Esophagus squamous epithelium (tissue), 5 donors: ENCODE measurements at places on chromosomes 11 and 22.

GRCh38 chr11:128547946-128548648 lies 39.3 kb downstream of the ETS1 start:
- DNase-seq = no peak

- no peak for DNase-seq
Measured at GRCh38 chr11:131422496-131422895, 52.1 kb downstream of the NTM start.

DNA sequence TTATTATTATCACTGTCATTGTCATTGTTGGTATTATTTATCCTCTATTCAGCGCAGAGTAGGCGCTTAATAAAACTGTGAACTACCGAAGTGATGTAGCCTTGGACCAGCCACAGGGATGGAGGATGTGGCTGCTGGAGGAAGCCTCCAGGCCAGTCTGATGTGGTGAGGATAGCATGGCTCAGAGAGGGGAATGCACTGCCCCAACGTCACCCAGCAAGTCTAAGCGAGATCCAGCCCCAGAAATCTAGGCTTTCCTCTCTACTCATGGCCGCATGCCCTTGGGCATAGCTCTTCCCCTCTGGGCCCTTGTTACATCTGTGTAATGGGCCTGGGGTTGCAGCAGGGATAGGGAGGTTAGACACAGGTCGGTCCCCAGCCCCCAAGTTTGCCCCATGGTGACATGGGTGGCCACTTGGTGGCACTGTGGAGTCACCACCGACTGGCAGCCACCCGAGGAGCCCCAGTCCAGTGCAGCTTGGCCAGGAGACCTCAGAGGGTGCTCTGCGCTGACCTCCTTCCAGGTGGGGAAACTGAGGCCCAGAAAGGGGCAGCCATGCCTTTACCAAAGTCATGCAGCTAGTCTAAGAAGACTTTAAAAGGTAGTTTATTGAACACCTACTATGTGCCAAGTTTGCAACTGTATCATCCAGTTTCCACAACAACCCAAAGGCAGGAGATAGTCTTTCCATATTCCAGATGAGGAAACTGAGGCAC lies 395.7 kb downstream of the MN1 start:
- no peak for DNase-seq

- DNase-seq = no peak
Measured at GRCh38 chr11:36074941-36075431, 131.1 kb downstream of the LDLRAD3 start.

GRCh38 chr22:35124691-35125219 lies 58.8 kb downstream of the ISX start:
- DNase-seq = no peak

DNA sequence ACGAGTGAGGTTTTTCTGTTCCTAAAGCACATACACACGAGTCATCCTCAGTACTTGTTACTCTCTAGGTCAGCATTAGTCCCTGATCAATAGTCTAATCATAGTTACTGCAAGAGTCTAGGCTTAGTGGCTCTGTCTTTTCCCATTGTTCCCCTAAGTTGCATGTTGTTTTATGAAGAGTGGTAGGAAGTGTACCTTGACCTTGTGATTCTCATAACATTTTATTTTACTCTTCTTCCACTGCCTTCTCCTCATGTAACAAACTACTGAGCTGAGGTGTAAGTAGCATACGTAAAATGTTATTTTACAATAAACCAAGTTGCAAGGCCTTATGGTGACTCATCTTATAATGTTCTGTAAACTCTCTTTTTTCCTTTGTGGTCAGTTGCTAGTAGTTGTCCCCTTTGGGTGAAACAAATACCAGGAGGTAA lies 15.0 kb downstream of the METTL15 start:
- no peak for DNase-seq

DNA sequence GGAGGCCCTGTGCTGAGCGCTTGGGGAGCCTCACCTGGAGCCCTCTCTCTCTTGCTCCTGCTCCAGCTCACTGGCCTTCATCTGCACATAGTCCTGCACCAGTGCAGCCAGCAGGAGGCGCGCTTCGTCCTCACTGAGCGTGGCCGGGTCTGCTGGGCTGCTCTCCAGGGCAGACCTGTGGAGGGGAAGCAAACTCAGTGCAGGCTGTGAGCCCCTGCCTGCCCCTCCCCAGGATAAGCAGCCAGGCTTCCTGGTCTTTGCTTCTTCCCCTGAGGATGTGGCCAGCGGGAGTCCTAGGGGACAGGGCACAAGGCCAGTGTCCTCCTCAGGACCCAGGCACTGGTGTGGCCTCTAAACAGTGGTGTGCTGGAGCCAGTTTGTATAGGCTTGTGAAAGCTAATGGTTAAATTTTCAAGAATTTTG lies 2.2 kb downstream of the CALCA start:
- DNase-seq = no peak

GRCh38 chr11:68266121-68266891 lies 5.5 kb downstream of the C11orf24 start:
- DNase-seq = no peak

DNA sequence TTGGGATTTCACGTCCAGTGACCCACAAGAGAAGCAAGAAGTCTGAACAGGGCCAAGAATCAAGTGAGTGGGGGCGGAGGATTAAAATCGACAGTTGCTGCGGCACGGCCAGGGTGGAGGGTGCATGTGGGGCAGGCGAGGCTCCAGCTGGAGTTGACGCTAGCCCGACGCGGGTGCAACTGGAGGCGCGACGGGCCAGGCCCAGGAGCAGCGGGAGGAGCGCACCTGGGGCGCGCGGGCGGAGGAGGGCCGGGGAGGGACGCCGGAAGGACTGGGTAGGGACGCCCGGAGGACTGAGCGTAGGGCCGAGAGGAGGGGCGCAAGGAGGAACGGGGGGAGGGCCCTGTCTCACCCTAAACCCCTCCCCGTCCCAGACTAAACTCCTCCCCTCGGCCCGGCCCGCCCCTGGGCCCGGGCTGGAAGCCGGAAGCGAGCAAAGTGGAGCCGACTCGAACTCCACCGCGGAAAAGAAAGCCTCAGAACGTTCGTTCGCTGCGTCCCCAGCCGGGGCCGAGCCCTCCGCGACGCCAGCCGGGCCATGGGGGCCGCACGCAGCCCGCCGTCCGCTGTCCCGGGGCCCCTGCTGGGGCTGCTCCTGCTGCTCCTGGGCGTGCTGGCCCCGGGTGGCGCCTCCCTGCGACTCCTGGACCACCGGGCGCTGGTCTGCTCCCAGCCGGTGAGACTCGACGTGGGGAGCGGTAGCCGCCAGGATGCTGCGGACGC lies at the start of gene IL17RA:
Gene IL17RA, plus strand, starts transcription at position 447 of the 723 bp plus-strand sequence. Its CDS starts 92 bp downstream, at position 539.
- peak; percentile 58 for DNase-seq

- DNase-seq = no peak
Measured at GRCh38 chr11:63843041-63843440, 4.1 kb downstream of the MARK2 start.

DNA sequence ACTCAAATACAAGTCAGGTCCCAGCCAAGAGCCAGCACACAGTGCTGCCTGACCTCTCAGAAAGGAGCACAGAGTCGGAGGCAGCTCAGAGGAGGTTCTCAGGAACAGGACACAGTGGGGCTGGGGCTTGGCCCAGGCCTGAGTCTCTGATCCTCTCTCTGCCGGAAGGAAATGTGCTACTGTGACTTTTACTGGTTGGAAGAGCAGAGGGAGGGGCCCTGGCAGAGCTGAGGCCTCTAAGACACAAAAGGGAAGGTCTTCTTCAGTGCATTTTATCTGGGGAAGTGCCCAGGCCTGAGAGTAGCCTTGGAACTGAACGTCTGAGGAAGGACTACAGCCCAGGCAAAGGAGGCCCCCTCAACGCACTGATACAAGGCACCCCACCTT lies 16.2 kb upstream of the CASTOR1 start:
- no peak for DNase-seq

- no peak for DNase-seq
Measured at GRCh38 chr11:132576706-132577105, 955.6 kb downstream of the OPCML start.

- no peak for DNase-seq
Measured at GRCh38 chr11:1753229-1753928, 3.0 kb upstream of the IFITM10 start.

- DNase-seq = no peak
Measured at GRCh38 chr11:37468344-37468743, 870.3 kb upstream of the RAG2 start.

GRCh38 chr11:9656864-9657263 lies 7.0 kb upstream of the SWAP70 start:
- DNase-seq = no peak

GRCh38 chr22:49824185-49824925 lies 3.3 kb downstream of the BRD1 start:
- DNase-seq = no peak

DNA sequence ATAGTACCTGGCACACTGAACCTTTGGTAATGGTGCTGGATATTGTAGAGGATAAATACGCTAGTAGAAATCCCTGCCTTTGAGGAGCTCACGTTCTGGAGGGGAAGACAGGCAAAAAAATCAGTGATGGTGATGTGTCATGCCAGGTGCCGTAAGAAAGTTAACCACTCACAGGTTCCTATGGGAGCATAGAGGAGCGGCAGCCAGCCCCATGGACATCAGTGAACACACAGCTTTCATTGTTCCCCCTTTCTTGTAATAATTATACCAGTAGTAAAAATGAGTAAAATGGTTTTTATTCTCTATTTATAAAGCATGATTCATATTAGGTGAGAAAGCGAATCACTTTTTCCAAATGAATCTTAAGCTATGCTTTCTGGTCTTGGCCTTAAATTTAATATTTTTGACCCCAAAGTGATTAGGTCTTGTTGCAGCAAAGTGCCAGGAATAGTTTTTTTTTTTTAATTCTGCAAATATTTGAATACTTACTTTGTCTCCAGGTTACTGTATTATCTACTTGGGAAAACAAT lies 57.9 kb downstream of the UVRAG start:
- no peak for DNase-seq

GRCh38 chr11:18715476-18715875 lies 10.5 kb downstream of the IGSF22 start:
- no peak for DNase-seq

DNA sequence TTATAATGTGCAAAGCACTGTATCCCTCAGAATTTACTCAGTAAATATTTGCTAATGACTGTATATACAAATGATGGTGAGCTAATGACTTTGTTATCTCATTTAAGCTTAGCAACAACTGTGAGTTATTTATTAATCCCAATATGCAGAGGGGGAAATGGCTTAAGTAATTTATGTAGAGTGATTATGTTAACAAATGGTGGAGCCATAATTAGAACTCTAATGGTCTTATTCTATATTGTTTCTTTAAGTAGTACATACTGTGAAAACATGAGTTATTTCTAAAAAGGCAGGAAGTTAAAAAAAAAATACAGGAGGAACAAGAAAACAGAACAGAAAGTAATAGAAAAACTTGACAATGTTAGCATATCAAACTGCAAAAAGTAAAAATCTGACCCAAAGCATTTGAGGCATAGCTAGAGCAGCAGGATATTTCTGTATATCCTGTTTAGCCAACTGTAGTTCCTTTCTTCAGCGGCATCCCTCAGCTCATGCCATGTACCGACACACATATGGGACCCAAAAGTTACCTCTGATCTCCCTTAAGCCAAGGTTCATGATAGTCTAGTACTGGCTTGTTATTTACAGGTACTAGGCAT lies 94.2 kb downstream of the FCHSD2 start:
- DNase-seq = no peak

DNA sequence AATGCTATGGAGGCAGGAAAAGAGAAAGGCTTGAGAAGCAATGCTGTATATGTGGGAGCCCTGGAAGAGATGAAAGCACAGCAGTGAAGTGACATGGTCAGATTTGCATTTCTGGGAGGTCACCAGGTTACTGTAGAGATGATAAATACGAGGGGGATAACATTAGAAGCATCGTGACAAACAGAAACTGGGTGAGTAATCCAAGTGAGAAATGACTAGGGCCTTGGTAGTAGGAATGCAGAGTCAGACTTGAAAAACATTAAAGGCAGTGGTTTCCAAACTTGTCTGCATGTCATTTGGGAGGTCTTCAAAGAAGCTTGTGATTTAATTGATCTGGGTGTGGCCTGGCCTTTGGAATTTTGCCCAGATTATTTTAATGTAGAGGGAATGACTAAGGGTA lies 43.9 kb downstream of the CCDC34 start:
- DNase-seq = no peak

DNA sequence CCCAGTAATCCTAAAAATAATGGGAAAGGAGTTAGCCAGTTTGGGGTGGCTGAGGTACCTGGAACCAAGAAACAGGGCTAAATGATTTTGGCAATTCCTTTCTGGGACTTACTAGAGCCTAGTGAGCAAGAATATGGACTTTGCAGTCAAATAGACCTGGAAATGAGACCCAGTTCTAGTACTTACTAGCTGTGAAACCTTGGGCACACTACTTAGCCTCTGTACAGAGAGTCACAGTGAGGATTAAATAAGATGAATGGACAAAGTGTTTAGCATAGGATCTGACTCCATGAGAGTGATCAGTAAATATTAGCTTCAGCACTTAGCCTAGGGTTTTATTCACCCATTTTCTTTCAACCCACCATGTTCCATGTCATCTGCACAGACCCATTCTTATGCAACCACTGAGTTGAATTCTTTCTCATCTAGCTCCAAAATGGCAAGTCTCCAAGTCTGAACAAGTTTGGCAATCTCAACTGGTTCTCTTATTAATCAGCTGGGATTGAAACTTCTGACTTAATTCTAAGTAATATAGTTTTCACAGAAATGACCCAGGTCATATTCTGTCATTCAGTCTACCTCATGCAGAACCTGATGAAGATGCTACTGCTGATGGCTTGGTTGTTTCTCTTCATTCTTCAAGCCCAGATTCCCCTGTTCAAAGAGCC lies 15.0 kb upstream of the SORL1 start:
- no peak for DNase-seq

GRCh38 chr11:47083913-47084312 lies 92.8 kb downstream of the ARFGAP2 start:
- no peak for DNase-seq

DNA sequence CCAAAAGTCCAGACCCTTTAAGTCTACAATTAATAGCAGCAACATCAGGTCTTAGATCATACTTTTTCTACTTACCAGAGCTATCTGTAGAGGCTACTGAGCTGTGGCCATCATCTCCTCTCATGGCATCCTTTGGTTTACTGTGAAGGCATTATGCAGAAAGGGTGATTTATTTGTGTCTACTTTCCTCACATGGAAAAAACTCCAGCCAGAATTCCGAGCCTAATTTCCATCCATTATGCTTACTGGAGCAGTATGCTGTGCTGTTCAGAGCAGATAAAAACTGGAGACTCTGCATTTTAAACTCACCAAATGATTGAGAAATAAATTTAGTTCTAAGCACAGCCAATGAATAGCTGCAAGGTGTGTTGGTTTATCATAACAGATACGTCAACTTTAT lies 581.8 kb downstream of the ETS1 start:
- no peak for DNase-seq

DNA sequence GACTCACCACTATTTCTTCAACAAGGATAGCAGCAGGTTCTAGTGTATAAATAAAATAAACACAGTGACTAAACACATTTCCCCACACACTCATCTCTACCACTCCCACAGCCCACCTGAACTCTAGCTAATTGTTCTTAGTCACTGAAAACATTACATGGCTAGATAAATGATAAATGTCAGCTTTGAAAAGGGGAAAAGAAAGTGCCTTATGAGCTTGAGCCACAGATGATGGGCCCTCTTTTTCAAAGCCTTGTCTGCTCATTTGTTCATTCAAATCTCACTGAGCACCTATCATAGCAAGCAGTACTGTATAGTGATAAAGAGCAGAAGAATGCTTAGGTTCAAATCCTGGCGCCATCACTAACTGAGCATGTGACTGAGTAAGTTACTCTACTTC lies 58.3 kb downstream of the SIK3 start:
- no peak for DNase-seq

GRCh38 chr11:112042161-112042960 lies 17.2 kb downstream of the DLAT start:
- DNase-seq = no peak
